ENCODE measurements at places on chromosomes 7 and 10.

- no peak for ATAC-seq
Observed at GRCh38 chr7:151800861-151801260, 76.1 kb downstream of the PRKAG2 start.

GRCh38 chr10:85671530-85671929 is 695.1 kb downstream of the GRID1 start:
- ATAC-seq = no peak

DNA sequence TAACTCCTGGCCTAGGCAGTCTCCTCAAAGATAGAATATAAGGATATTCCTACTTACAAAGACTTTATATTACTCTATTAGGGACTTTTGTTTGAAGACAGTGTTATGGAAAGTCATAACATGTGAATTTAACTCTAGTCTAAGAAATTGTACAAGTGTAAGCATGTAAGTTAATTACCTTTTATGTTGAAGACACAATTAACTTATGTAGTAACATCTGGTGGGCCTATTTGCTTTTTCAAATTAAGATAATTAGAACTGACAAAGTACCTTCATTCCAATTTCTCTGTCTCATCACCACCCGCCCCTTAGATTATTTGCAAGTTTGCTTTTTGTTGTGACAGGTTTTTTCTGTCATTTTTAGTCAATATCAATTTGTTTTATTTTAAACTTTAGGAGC is 126.0 kb upstream of the THSD7A start:
- ATAC-seq = no peak

DNA sequence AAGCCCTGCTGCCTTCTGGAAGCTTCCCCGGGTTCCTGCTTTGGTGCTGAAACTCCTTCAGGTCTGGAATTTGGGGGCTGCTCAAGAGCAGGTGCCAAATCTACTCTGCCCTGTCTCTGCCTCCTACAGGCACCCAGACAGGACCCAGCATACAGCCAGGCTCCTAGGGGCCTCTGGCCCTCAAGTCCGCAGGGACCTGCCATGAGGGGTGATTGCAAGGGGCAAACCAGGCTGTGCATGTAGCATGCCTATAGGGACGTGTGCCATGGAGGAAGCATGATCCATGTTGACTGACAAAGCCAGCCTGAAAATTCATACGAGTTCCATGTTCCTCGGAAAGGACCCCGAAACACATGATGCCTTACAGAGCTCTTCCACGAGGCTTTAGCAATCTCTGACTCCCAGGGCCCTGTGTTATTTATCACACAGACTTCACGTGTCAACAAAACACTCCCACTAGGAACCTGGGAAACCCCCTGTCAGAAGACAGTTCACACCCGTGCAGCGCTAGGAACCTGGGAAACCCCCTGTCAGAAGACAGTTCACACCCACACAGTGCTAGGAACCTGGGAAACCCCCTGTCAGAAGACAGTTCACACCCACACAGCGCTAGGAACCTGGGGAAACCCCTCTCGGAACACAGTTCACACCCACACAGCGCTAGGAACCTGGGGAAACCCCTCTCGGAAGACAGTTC is 75.3 kb upstream of the DNAAF5 start:
- peak; percentile 27 for ATAC-seq

DNA sequence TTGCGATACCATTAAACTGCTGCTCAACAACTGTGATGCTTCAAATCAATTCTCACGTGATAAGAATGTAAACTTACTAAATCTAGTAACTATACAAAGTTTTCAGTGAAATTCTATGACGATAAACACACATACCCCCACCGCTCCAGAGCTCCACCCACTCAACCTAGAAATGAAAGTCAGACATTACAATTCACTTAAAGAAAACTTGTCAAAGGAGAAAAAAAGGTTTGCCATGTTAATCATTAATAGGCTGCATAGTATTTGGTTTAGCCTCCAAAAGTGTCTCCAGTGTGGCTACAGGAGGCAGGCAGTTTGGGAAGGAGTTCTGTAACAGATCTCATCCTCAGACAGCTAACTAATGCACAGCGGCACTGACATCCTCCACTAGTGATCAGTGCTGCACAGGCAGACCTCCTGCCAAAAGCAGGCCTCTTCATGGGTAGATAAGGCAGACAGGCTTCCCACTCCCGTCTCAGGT is 3.1 kb downstream of the HERPUD2 start:
- peak; percentile 22 for ATAC-seq

- no peak for ATAC-seq
Observed at GRCh38 chr10:84613336-84614021, 285.1 kb downstream of the CCSER2 start.

GRCh38 chr10:99579971-99580370 is 40.3 kb downstream of the SLC25A28 start:
- no peak for ATAC-seq

GRCh38 chr7:148729984-148730733 is 31.5 kb downstream of the CUL1 start:
- no peak for ATAC-seq

- ATAC-seq = no peak
Observed at GRCh38 chr7:82268632-82269031, 174.9 kb downstream of the CACNA2D1 start.

DNA sequence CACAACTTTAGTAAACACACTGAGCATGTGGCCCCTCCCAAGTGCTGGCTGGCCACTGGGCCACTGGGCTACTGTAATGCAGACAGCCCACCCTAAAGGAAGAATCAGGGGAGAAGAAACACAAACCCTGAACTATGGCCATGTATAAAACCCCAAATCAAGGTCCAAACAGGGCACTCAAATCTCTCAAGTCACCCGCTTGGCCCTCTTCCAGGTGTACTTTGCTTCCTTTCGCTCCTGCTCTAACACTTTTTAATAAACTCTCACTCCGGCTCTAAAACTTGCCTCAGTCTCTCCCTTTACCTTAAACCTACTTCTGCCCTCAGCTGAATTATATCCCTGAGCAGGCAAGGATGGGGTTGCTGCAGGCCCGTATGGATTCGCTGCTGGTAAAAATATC is 72.6 kb downstream of the TPK1 start:
- no peak for ATAC-seq

GRCh38 chr10:114347791-114348190 is 56.5 kb downstream of the AFAP1L2 start:
- ATAC-seq = no peak

- peak; percentile 66 for ATAC-seq
Observed at GRCh38 chr7:66557214-66558200, 71.2 kb upstream of the KCTD7 start.

- no peak for ATAC-seq
Observed at GRCh38 chr7:4113976-4114375, 568.1 kb upstream of the FOXK1 start.

DNA sequence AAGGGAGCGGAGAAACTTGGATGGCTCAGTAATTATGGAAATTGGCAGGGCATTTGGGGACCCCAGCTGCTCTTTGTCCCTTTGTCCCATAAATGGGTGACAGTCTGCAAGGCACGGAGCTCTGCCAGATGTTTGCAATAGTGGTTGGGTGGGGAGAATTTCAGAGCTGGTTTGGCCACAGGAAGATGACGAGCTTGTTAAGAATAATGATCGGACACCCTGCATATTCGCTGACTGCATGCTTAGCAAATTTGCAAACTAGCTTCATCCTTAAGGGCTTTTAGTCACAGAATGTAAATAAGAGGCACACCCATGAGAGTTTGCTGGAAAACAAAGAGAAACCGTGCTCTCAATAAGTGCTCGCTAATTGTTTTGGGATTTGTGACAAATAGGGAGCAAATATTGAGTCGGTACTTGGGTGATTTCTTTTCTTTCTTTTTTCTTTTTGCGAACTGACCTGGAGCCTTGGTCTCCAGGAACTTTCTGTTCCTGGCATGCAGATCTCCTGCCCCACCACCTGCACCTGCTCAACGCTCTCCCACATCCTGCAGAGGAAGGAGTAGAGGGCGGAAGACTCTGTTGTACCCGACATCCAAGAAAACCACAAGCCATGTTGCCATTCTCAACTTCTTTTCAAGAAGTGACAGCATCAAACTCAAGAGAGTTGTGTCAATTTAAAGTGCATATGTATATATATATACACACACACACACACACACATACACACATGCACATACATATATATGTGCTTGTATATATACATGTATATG is 238.9 kb downstream of the CAMK1D start:
- no peak for ATAC-seq

DNA sequence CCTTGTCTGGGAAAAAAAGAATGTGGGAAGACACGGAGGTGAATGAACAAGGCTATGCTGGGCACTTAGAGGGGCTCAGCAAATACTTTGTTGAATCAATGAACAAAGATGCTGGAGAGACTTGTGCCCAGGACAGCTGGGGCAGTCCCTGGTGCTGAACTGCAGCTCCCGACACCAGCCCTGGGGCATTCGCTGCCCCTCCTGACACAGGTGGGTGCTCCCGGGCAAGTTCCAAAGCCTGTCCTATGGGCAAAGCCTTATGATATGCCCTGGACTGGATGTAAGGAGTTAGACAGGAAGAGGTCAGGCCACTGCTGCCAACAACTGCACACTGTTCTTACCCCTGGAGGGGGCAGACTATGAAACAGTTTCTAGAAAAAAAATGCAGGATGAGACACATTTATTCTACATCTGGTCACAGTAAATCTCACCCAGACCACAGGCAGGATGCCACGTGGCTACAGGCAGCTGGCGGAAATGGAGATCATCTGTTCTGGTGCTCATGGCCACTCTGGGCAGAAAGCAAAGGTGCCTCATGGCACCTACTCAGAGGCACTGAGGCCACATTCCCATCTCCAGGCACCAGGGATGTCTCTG is 21.9 kb upstream of the FRAT2 start:
- no peak for ATAC-seq

DNA sequence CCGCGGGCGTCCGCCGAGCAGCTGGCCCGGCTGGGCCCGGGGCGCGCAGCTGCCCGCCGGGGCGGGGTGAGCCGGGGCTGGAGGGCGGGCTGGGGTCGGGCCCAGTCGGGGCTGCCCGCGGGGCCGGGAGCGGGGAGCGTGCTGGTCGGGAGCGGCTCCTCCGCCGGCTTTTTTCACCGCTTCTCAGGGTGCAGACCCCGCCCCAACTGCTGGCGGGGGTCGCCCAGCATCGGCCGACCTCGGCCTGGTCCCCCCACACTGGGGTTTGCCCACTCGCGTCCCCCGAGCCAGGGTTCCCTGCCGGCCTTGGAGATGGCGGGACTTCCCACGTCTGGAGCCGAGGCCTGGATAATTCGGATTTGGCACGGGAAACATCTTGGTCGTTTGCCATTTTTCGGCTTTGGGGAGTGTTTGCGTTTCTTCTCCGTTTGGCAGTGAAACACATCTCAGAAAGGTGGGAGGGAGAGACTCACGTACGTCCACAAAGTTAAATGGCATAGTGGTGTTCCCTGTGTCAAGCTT is 432 bp downstream of the TMEM248 start:
- no peak for ATAC-seq

DNA sequence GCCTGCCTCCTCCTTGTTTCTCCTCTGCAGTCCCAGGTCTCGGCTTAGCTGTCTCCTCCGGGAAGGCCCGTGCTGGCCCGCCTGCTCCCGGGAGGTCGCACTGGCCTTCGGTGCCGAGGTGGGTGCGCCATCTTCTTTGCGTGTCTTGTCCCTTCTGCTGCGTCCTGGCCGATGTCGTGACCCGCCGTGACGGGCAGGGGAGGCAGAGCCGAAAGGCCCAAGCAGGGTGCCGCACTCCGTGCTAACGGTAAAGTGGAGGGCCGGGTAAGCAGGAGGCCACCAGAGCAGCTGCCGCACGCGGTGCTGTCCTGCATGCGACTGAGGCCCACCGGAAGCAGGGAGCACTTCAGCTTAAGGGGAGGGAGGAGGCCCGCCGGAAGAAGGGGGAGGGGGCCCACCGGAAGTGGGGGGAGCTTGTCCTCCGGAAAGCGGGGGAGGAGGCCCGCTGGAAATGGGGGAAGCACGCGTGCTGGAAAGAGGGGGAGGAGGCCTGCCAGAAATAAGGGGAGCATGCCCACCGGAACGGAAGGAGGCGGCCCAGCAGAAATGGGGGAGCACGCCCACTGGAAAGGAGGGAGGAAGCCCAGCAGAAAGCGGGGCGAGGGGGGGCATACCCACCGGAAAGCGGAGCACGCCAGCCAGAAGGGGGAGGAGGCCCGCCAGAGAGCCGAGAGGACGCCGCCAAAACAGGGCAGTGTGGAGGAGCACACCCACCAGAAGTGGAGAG is 71.4 kb downstream of the PROSER2 start:
- ATAC-seq = no peak

DNA sequence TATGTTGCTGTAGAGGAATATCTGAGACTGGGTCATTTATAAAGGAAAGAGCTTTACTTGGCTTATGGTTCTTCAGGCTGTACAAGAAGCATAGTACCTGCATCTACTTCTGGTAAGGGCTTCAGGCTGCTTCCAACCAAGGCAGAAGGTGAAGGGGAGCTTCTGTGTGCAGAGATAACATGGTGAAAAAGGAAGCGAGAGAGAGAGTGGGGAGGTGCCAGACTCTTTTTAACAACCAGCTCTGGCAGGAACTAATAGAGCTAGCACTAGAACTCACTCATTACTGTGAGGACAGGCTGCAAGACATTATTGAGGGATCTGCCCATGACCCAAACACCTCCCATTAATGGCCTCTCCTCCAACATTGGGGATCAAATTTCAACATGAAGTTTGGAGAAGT is 94.5 kb downstream of the KIF20B start:
- ATAC-seq = no peak

- no peak for ATAC-seq
Observed at GRCh38 chr10:955127-955819, 23.8 kb upstream of the LARP4B start.

GRCh38 chr10:14737808-14738545 is 36.7 kb downstream of the FAM107B start:
- no peak for ATAC-seq

DNA sequence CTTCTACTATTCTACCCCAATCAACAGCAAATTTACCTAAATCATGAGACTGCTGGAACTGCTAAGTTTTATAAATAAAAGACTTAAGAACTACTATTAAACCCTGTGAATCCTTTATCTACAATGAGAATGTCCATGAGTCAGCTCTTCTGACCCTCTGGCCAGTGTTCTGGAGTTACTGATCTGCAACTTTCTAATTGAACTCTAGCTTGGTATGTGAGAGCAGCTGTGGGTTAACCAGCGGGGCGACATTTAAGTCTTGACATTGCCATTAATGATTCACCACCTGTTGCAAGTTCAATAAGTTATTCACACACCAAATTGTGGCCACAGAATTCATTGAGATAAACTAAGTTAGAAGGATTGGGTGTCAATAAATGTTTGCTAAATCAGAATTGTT is 359.8 kb downstream of the PCDH15 start:
- ATAC-seq = no peak

DNA sequence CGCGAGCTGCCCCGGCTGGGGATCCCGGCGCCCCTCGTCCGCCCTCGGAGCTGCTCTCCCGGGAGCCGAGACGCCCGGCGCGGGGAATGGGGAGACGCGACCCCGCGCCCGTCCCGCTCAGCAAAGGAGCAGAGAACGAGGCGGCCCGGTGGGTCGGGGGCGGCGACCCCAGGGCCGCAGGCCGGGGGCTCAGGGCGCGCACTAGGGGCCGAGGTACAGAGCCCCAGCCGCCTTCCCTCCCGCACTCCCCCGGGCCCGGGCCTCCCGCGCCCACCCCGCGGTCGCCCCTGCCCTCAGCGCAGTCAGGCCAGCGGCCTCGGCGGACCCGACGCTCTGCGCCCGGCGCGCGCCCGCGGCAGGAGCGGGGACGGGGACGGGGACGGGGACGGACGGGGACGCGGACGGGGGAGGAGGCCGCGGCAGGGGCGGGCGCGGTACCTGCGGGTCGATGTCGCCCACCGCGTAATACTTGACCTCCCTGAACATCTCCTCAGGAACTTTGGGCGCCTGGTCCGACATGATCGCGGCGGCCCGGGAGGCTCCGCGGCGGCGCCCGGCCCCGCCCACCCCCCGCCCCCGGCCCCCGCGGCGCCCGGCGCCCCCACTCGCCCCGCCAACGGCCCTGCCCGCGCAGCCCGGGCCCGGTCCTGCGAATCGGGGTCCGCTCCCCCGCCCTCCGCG is 373 bp downstream of the PAXIP1 start:
- no peak for ATAC-seq
